NCI-H1436 treated with DMSO at 0.1 percent for 48 hours (cell line): ENCODE measurements at places on chromosomes 2 and 18.

GRCh38 chr2:174522553-174522952 is 35.7 kb upstream of the GPR155 start:
- no peak for DNase-seq

DNA sequence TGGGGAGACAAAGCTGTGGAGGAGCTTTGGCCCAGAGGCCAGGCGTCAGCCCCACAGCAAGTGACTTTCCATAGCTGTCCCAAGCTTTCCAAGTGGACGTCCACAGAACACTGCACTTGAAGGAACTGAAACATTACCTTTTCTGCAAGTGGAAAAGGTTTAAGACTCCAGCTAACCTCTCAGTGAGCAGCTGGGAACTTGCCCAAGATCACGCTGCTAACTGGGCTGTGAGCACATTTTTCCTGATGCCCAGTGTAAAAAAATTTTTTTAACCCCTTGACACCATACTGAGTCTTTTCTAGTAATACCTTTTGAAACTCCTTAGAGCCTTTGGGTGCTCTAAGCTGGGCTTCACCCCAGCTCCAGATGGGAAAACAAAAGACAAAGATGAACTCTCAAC is 256.7 kb downstream of the HAUS1 start:
- DNase-seq, result no peak

GRCh38 chr2:74186038-74186437 is 7.4 kb upstream of the MOB1A start:
- no peak for DNase-seq

- no peak for DNase-seq
Observed at GRCh38 chr2:120470041-120470965, 124.4 kb downstream of the INHBB start.

DNA sequence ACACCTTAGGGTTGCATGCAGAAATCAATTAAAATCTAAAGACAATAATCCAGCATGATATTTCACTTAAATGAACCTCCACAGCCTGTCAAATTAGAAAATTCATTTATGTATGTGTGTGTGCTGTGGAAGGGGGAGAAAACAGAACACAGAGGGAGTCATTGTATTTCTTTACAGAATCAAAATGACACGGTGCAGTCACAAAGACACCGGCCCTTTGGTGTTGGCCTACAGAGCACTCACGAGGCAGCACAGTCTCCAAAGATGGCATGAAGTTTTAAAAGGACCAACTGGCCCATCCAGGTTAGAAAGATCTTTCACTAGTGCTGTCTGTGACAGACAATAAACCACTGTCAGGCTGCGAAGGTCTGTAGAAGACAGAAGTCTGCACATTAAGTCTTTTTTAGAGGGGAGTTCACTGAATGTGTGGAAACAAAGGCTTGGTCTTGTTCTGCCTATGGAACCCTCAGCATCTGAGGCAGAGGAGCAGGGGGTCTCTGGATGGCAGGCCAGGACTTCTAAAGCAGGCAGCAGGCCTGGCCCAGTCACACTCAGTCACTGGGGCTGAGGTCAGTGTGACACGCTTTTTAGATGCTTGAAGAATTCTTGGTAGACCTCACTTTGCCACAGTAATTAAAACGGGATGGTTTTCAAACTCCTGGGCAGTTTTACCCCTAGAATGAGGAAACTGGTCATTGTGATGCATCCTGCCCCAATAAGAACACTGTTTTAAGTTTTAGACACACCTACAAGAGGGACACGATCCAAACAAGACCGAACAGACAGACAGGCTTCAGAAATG is 184.9 kb downstream of the AFF3 start:
- DNase-seq, result no peak

DNA sequence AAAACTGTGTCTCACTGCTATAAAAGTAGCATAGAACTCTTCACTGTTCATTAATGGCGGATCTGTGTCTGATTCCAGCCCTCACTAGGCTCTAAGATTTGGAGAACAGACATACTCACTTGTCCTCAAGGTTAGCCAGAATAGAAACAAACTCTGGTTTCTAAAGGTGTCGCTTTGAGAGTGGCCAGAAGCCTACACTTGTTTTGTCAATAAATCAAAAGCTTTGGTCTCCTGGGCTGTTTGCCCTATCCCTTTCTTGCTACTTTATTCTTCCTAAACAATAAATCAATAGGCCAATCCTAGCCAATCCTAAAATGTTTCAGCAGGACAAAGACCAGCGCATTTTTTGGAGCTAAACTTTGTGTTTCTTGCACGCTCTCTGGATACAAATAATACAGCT is 1064.6 kb upstream of the CHAC2 start:
- no peak for DNase-seq

- no peak for DNase-seq
Observed at GRCh38 chr2:236262238-236262637, 2.0 kb downstream of the ASB18 start.

GRCh38 chr2:198916548-198917080 is 541.1 kb downstream of the SATB2 start:
- DNase-seq, result no peak

GRCh38 chr18:21255211-21255610 is 13.2 kb downstream of the GREB1L start:
- no peak for DNase-seq

- no peak for DNase-seq
Observed at GRCh38 chr2:230814616-230815015, 50.1 kb upstream of the ITM2C start.

DNA sequence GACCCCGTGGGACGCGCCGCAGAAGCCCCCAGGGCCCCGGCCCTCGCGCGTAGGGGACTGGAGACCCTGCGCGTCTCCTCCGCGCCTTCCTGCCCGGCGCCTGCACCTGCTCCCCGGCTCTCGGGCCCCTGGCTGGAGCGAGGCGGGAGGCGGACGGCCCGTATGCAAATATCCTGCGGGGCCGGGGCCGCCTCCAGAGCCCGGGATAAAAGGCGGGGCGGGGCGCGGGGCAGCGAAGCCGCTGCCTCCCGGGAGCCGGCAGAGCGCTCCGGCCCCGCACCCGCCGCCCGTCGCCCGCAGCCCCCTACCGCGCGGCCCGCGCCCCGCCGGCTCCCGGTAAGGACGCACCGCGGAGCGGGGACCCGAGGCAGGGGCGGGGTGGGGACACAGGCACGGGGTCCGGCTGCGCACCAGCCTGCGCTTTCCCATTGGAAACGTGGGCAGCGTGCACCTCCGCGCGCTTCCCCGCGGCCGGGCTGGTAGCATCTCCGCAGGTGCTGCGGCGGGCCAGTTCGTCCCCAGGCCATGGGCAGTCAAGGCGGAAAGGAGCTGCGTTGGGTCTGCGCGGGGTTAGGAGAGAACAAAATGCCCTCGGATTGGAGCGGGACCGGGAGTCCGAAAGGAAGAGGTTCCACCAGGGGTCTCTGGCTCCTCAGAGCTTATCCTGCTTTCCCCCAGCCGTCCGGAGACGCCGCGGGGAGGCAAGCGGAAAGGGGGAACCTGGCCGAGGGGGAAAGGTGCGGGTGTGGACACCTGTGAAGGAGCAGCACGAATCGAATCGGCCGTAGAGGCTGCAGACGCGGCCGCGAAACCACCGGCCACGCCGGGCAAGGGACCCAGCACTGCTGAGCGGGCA is at the start of gene ATP6V1C2:
ATP6V1C2 (plus strand) TSS at position 235 of the 856 bp plus-strand sequence. CDS start 1,220 bp downstream, outside the sequence.
- no peak for DNase-seq

DNA sequence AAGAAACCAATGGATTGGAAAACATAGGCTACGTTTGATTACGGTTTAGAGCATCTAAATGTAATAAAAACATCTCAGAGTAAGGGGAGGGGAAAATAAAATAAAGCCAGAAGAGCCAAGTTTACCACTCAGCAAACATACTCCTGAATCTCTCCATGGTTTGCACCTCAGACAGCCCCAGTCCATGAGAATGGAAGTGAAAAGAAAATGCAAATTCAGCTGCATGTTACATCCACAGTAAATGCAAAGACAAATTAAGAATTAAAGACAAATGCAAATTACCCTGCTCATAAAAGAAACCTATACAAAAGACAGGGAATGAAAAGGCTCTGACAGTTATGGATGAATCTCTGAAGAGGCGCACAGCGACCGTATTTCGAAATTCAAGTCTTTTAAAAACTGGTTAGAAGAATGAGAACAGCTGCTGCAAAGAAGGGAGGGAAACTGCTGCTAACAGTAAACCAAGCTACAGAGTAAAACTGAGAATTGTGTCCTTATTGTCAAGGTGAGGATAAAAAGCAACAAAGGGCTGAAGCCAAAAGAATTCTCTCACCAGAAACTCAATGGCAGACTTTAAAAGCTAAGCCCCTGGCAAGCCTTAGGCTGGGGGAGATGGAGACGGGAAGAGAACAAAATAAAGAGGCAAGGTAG is 197.9 kb upstream of the ACVR2A start:
- no peak for DNase-seq

- no peak for DNase-seq
Observed at GRCh38 chr18:37516361-37516853, 49.2 kb downstream of the CELF4 start.

- no peak for DNase-seq
Observed at GRCh38 chr18:63868546-63868945, 19.0 kb upstream of the SERPINB2 start.

DNA sequence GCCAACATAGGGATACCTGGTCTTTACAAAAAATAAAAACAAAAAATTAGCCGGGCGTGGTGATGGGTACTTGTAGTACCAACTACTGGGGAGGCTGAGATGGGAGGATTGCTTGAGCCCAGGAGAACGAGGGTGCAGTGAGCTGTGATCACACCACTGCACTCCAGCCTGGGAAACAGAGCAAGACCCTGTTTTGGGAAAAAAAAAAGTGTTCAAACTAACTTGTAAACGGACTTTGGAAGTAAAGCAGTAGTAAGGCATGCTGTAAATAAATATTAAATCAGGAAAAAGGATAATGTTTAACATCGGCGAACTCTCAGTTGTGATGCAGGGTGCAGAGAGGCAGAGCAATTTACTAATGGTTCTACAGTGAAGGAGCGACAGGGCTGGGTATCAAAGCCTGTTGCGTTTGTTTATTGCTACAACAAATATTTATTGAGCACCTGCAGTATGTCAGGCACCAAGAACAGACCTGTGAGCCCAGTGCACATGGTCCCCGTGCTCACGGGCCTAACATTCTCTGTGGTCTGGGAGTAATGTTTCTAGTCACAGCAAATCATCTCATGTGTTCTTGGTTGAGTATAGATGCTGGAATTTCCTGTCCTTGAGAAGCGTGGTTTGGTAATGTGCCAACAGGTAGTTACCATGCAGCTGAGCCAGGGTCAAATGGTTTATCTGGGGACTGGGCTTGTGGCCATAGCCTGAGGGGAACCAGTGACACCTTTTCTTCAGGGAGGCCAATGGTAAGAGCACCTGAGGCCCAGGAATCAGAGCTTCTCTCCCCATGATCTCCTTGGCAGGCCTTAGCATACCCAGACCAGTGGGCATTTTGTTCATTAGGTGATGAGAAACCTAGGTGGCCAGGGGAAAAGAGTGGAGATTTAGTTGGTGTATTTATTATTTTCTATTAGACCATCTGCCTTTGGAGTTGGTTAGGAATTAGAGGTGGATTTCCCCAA is 27.9 kb upstream of the GREB1 start:
- no peak for DNase-seq

- DNase-seq, result no peak
Observed at GRCh38 chr2:173033084-173033483, 42.6 kb upstream of the MAP3K20 start.

DNA sequence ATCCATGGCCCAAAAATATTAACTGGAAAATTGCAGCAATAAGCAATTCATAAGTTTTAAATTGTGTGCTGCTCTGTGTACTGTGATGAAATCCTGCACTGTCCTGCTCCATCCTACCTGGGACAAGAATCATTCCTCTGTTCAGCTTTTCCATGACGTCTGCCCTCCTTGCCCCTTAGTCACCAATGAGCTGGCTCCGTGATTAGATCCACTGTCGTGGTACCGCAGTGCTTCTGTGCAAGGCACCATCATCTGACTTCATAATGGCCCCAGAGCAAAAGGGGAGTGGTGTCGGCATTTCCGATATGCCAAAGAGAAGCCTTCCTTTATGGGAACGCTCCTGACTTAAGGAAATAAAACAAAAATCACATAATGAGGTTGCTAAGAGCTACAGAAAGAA is 3.4 kb upstream of the FAHD2A start:
- no peak for DNase-seq

- no peak for DNase-seq
Observed at GRCh38 chr2:16709769-16710168, 44.1 kb upstream of the CYRIA start.

GRCh38 chr18:3874581-3874980 is 424.6 kb downstream of the TGIF1 start:
- no peak for DNase-seq

DNA sequence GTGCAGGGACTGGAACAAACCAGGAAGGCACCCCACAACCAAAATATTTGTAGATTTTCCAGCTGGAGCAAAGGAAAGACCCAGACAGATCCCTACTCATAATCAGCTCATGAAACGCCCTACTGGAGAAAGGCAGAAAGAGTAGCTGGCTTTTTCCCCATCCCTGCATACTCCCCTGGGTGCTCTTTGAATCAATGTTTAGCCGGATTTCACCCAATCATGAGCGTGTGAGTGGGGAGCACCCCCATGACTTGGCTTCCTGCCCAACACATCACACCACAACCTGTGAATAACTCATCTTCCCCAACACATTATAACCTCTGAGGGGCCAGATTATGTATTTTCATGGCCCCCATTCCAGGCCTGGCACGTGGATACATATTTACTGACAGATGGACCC is 35.1 kb upstream of the SLC14A1 start:
- no peak for DNase-seq

- DNase-seq, result no peak
Observed at GRCh38 chr2:215002500-215002899, 135.9 kb downstream of the ABCA12 start.

DNA sequence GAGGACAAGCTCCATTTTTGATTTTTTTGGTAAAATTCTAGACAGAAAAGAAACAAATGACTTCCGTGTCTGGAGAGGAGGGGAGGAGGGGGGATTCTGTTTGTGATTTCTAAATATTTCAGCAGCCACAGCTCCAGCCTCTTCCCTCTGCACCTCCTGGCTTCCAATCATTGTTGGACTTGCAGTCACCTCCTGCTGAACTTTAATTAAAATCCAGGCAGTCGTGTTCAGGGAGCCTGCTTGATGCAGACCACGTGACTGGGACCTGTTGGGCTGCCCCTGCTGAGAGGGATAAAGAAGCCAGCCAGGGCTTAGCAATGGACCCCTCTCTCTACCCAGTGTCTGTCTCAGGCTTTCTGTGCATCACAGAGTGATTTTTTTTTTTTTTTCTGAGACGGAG is 115.1 kb downstream of the SH3BP4 start:
- no peak for DNase-seq

DNA sequence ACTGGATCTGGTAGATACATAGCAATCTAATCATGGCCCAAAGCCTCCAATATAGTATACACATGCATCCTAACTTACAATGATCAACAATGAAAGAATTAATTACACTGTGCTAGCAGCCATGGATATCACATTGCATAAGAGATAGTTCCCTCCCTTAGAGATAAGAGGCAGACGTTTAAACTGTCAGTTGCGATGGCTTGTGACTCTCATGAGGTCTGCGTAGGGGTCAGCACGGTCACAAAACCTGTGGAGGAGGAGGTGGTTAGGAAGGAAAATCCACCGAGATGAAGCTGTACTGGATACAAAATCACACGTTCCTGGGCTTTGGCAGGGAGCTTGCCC is 800 bp upstream of the RALB start:
- no peak for DNase-seq

GRCh38 chr2:84320940-84321339 is 138.1 kb downstream of the SUCLG1 start:
- DNase-seq, result no peak

GRCh38 chr2:100257939-100258338 is 64.4 kb downstream of the LONRF2 start:
- no peak for DNase-seq
